Uterine smooth muscle cell (primary cell): ENCODE measurements at places on chromosomes 11 and 22. TPM values are rescaled to one million over a fixed set of nuclear protein-coding genes. Genes with fewer than 3 reads are reported as not detected.

The RFPL3 gene
- total RNA-seq, result not detected in 2 replicates

The OR5J2 gene
- total RNA-seq, result not detected in 2 replicates

The ANKRD49 gene
- 12.4 and 14.9 TPM in 2 replicates for total RNA-seq

The UCP2 gene
- total RNA-seq, result 1.9 and 2.8 TPM in 2 replicates

The PATE4 gene
- not detected in 2 replicates for total RNA-seq

The CHST1 gene
- 0.89 and 1.7 TPM in 2 replicates for total RNA-seq

The ZC3H12C gene
- total RNA-seq, result 9.7 and 16.9 TPM in 2 replicates
